ENCODE measurements at places on chromosomes 1 and 21.

DNA sequence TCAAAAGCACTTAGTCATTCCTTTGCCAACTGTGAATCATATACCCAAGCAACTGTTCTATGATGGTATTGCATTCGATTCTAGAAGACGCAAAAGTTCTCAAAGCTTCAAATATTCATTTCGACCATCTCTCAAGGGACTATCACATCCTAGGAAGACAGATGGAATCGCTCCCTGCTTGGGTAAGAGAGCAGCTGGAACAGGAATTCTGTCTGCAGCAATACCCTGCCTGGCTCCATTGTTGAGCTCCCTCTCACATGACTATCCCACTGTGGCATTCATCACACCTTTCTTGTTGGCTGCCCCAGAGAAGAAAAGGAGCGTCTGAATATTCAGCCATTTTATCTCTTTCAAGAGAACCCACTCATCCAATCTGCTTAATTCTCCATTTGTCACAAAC lies 397.7 kb downstream of the NTNG1 start:
- no peak for DNase-seq

DNA sequence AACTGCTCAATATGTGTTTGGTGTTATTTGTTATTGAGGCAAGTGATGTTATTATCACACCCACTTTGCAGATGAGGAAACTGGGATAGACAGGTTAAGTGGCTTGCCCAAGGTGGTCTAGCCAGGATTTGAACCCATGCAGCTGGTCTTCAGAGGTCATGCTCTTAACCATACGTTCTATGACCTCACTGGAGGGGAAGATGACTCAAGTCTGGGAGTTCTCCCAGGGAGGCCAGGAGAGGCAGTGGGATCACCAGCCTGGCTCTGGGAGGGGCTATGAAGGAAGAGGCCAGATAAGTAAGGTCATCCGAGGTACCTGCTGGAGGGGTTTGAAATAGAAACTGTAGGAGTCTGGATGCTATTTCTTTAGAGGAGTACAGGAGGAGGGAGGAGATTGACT lies 95.3 kb downstream of the NAV1 start:
- DNase-seq: no peak

DNA sequence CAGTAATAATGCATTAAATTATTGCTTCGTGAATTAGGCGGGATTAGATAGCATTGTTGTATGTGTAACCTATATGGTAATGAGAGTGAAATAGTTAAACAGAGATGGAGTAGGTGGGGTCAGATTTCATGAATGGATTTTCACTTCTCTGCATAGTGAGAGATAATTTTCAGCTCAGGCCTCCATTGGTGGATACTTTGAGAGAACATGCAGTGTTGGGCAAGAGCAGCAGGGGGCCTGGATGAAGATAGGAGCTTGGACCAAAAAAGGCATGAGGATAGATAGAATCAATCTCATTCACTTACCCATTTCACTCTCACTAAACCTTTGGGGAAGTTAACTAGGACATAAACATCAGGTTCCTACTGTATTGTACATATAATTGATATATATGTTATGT lies 39.5 kb upstream of the C1orf87 start:
- no peak for DNase-seq

- no peak for DNase-seq
Measured at GRCh38 chr1:53180226-53180625, 16.4 kb upstream of the CPT2 start.

- peak; percentile 27 for DNase-seq
Measured at GRCh38 chr21:24941316-24942185, 665.7 kb downstream of the MRPL39 start.

DNA sequence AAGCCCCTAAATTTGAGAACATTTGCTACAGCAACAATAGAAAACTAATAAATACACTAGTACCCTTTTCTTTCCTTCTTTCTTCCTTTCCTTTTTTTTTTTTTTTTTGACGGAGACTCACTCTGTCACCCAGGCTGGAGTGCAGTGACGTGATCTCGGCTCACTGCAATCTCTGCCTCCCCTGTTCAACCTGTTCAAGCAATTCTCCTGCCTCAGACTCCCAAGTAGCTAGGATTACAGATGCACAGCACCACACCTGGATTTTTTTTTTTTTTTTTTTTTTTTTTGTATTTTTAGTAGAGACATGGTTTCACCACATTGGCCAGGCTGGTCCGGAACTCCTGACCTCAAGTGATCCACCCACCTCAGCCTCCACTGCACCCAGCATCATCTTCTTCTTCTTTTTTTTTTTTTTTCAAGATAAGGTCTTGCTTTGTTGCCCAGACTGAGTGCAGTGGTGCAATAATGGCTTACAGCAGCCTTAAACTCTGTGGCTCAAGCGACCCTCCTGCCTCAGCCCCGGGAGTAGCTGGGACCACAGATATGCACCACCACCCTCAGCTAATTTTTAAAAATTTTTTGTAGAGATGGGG lies 19.6 kb upstream of the CBR3 start:
- no peak for DNase-seq

DNA sequence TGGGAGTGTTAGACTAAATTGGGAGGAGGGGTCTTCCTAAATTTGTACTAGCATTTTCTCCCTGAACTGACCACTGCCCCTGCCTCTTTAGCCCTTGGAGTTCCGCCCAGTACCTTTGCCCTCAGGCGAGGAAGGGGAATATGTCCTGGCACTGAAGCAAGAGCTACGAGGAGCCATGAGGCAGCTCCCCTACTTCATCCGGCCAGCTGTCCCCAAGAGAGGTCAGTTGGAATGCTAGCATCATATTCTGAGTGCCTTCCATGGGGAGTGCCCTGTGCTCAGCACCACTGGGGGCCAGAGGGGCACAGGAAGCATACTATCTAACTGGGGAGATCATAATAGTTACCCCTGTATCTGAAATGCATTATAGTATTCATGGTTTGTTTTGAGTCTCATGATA lies 10.7 kb downstream of the POLR3GL start:
- DNase-seq: no peak

- DNase-seq: no peak
Measured at GRCh38 chr1:154923695-154924094, 12.8 kb downstream of the PMVK start.

DNA sequence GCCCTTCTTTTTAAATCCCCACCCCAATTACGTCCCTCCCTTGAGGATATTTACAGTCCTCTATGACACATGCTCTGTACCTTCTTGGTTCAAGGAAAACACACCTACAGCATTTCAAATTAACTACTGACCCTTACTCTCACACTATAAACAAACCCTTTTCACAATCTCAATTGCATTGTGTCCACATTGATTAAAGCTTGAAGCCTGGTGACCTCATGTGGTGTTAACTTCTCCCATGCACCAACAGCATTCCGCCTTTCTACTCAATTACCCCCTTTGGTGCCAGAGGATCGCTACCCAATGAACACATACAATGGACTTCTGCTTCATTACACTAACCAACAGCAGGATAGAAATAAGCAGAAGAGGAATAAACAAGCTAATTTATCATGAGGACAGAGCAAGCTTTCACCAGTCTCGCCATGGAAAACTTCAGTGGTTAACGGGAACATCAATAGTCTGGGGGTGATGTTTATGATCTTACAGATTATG lies 15.2 kb downstream of the WLS start:
- no peak for DNase-seq

DNA sequence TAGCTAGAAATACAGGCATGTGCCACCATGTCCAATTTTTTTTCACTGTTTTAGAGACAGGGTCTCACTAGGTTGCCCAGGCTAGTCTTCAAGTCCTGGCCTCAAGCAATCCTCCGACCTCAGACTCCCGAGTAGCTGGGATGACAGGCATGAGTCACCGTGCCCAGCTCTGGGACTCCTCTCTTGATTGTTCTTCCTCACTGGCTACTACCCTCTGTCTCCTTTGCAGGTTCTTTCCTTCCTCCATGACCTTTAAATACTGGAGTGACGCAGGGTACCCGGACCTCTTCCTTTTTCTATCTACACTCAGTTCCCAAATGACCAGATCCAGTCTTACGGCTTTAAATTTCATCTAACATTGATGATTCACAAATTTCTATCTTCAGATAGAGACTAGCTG lies 34.9 kb downstream of the ASH1L start:
- no peak for DNase-seq

DNA sequence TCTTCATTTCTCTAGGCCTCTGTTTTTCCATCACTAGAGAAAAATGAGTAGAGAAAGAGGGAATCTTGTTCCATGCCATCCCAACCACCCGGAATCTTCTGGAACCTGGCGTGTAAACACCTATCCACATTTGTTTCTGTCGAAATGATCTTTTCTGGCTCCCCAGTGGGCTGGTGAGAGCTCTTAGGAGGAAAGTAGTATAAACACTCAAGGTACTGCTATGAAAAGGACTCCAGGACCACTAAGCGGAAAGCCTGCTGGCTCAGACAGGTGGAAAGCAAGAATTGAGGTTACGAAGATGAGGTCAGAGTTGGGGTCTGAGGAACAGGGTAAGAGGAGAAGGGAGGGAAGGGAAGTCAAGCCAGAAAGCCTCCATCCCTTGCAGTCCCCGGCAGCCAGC lies 90.8 kb downstream of the PLXNA2 start:
- no peak for DNase-seq

DNA sequence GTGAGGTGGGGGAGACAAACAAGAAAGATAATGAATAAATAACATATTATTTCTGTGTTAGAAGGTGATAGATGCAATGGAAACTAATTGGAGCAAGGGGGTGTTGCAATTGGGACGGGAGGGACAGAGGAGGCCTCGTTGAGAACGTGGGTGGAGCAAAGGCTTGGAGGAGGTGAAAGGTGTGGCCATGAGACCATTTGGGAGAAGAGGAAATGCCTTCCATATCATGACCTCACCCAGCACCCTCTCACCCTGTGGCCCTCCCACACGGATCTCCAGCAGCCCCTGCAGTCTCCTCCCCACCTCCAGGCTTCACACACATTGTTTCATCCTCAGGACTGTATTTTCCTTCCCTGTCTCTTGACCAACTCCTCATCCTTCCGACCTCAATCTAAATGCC lies 85.3 kb upstream of the ARHGAP29 start:
- no peak for DNase-seq

DNA sequence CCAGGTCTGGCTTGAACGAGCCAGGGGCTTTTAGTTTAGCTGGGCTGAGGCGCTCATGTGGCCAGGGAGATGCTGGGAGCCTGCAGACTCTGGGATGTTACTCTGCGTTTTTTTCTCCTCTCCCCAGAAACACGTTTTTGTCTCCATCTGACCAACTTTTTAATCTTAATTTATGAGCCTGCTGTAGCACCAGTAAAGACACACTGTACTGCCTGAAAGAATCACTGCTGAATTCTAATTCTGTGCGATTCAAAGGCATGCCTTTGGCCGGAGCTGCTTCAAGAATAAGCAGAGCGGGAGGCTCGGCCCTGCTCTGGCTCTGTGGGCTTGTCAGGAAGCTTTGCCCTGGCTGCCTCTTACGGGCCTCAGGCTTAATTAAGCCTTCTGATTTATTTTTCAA lies 129.5 kb downstream of the CAMTA1 start:
- DNase-seq: no peak

DNA sequence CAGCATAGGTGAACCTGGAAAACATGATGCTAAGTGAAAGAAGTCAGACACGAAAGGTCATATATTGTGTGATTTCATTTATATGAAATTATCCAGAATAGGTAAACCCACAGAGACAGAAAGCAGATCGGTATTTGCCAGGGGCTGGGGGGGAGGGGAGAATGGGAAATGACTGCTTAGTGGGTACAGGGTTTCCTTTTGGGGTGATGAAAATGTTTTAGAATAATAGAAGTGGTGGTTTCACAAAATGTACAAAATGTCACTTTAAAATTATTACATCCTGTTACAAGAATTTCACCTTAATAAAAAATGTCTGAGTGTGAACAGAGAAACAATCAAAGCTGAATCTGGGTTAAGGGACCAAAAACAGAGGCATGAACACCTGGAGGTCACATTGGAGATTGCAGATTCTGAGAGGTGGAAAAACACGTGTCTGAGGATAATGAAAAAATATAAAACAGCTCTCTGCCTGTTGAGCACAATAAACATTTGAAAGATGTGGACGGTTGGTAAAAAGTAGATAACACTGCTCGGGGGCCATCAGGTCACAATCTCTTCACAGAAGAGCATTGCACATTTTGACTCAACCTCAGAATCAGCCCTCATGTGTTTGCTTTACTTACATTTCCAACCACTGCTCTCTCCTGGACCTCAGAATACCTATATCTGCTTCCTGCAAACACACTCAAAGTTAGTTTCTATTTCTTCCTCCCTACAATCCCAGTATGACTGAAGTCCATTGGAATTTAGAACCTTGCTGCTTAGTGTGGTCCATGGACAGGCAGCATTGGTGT lies 3.2 kb downstream of the SLAMF6 start:
- no peak for DNase-seq

DNA sequence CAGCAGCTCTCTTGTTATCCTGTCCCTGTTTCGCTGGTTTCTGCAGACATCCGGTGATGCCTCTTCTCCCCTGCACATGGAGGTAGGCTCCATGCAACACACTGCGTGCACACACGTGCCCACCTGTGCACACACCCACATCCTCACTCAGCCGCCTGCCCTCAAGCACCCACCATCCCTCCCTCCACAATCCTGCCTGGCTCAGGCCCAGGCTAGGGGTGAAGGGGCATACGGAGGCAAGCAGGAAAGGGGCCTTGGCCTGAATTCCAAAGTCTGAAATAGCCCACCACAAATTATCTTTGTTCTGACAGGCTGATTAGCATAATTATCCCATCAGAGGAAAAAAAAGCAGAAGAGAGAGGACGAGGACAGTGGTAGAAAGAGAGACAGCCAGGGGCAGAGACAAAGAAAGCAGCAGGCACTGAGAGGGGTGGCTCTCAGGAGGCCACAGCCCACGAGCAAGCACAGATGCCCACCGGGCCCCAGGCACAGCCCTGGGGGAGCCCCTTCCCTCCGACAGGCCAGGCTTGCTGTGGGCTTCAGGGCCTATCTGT lies 73.2 kb downstream of the GRIK3 start:
- no peak for DNase-seq

DNA sequence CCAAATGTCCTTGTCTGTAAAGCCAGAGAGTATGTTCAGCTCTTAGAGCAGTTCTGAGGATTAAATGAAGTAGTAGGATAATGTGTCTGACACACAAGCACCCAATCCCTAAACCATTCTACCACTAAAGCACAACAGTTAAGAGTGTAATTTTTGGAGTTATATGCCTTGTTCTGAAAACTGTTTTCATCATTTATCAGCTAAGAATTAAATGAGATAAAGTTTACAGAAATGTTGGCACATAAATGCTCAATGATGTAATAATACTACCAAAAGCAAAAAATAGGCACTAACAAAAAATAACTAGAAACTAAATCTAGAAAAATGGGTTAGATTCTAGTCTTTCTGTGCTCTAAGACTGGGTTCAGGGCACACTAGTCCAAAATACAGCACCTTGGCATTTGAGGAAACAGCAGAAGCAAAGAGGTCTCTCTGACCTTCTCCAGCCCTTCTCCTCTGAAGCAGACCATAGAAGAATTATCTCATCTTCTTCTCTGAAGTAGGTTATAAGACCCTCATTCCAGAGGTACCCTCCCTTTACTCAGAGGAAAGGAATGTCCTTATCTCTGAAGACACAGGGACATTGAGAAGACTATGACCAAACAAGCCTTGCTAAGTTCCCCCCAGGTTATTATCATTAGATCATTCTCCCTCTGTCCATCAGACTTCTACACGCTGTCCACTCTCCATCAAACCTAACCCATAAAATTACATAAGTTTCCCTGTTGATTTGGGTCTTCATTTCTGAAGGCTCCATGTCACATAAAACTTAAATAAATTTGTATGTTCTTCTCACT lies 20.6 kb downstream of the ABL2 start:
- DNase-seq: no peak

GRCh38 chr1:209688746-209689234 lies 13.6 kb downstream of the G0S2 start:
- no peak for DNase-seq
